ENCODE measurements at places on chromosomes 5 and 9. TPM values are rescaled to one million over a fixed set of nuclear protein-coding genes. Genes with fewer than 3 reads are reported as not detected.

OR1J2 gene
- total RNA-seq: not detected

CATSPER3 gene
- total RNA-seq: 0.39 TPM

NHP2 gene
- total RNA-seq: 151 TPM

GIN1 gene
- total RNA-seq: 8.9 TPM

DNA sequence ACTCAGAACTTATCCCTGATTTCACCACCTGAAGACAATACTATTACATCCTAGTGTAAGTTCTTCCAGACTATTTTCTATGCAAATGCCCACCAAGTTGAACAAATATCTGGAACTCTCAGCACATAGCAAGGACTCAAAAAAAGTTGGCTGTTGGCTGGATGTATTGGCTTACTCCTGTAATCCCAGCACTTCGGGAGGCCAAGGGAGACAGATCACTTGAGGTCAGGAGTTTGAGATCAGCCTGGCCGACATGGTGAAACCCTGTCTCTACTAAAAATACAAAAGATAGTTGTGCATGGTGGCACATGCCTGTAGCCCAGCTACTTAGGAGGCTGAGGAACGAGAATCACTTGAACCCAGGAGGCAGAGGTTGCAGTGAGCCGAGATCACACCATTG lies 15.0 kb upstream of the VPS13A start:
- DNase-seq: no peak
- H3K4me1 ChIP-seq: peaks cover 6% of the 10 kb centered on the region
- H3K36me3 ChIP-seq: no peaks in the 10 kb centered on the region
- no peak overlapping the region for H3K27ac ChIP-seq

DNA sequence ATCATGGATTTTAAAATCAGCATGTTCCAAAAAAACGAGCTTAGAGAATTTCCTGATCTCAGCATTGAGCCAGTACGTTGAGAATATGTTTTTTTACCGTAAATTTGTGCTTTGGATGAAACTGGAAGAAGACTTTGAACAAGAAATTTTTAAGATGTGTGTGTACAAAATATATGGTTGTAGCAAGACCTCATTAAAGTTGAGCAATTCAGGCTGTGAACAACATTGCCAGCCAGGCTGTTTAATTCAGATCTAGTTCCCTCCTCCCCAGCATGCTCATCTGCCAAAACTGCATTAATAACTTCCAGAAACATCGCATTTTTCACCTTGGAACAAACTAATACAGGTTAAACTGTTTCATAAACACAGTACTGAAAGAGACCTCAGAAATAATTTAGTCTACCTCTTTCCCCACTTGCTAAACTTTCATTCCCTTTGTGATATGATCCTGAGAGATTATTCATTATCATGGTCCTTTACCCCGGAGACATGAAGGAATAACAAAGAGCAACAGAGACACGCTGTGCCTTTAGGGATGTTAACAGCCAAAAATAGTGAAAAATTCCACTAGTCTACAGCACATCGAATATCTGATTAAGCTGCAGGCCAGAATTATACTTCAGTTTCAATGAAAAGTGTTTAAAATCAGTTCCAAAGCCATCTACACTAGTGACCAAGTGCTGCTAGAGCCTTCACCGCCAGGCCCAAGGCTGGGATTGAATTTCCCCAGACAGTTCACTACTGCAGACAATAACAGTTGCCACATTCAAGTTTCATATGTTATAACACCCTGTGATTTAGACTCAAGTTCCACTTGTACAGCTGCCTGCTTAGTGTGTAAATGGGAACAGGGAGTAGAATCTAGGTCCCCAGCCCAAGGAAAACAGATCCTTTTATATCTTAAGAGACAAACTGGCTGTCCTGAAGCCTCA lies 89.6 kb downstream of the EFNA5 start:
- H3K4me3 ChIP-seq: no peak overlapping the region
- H3K27ac ChIP-seq: peak overlapping the region; percentile 41
- H3K36me3 ChIP-seq: no peaks in the 10 kb centered on the region
- H3K4me1 ChIP-seq: peaks cover 34% of the 10 kb centered on the region

DNA sequence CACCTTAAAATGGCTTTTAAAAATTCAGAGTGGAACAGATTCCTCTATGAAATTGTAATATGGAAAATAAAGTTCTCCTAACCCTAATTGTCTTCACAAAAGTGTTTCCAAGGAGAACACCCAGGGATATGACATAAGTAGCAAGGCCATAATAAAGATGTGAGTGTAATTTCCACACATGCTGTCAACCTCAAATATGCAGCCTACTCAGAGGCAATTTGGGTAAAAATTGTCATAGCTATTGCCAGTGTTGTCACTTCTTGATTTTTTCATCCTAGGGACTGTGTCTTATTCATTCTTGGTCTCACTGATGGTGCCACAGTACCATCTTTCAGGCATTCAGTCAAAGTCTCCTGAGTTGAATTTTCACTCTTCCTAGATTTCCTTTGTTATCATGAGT lies 100.3 kb downstream of the PPP2R2B start:
- no peak overlapping the region for H3K4me3 ChIP-seq
- no peak for DNase-seq
- no peak overlapping the region for H3K27ac ChIP-seq

- H3K4me3 ChIP-seq: no peak overlapping the region
- H3K27ac ChIP-seq: no peak overlapping the region
- H3K27me3 ChIP-seq: no peaks in the 10 kb centered on the region
Observed at GRCh38 chr5:113031104-113031503, 54.5 kb downstream of the DCP2 start.

GRCh38 chr5:80059354-80059980 lies 24.3 kb downstream of the THBS4 start:
- no peak overlapping the region for H3K27ac ChIP-seq
- H3K4me1 ChIP-seq: no peaks in the 10 kb centered on the region

DNA sequence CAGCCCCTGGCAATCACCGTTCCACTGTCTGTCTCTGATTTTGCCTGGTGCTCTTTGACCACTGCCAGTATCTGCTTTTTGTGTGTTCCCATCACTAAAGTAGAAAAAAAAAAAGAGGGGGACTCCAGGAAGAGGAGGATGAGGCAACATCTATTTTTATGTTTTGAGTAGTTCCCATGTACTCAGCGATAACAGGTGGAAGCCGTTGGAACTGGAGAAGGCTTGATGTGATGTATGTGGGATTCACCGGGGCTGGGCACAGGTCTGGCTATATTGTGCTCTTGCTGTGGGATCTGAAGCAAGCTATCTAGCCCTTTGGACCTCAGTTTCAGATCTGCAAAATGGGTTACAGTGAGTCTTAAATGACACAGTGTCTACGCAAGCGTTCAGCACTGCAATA lies 104.9 kb downstream of the SLIT3 start:
- no peak overlapping the region for H3K4me3 ChIP-seq
- no peak overlapping the region for H3K27ac ChIP-seq
- H3K27me3 ChIP-seq: no peaks in the 10 kb centered on the region
- peaks cover 24% of the 10 kb centered on the region for H3K4me1 ChIP-seq

GRCh38 chr5:18179579-18179978 lies 545.3 kb downstream of the TAF11L14 start:
- H3K27me3 ChIP-seq: no peaks in the 10 kb centered on the region
- H3K4me3 ChIP-seq: no peak overlapping the region
- no peak overlapping the region for H3K27ac ChIP-seq
- no peaks in the 10 kb centered on the region for H3K36me3 ChIP-seq
- no peaks in the 10 kb centered on the region for H3K4me1 ChIP-seq

- H3K4me1 ChIP-seq: no peaks in the 10 kb centered on the region
- H3K36me3 ChIP-seq: no peaks in the 10 kb centered on the region
- H3K27ac ChIP-seq: no peak overlapping the region
Observed at GRCh38 chr5:162911873-162912272, 525.5 kb upstream of the CCNG1 start.

DNA sequence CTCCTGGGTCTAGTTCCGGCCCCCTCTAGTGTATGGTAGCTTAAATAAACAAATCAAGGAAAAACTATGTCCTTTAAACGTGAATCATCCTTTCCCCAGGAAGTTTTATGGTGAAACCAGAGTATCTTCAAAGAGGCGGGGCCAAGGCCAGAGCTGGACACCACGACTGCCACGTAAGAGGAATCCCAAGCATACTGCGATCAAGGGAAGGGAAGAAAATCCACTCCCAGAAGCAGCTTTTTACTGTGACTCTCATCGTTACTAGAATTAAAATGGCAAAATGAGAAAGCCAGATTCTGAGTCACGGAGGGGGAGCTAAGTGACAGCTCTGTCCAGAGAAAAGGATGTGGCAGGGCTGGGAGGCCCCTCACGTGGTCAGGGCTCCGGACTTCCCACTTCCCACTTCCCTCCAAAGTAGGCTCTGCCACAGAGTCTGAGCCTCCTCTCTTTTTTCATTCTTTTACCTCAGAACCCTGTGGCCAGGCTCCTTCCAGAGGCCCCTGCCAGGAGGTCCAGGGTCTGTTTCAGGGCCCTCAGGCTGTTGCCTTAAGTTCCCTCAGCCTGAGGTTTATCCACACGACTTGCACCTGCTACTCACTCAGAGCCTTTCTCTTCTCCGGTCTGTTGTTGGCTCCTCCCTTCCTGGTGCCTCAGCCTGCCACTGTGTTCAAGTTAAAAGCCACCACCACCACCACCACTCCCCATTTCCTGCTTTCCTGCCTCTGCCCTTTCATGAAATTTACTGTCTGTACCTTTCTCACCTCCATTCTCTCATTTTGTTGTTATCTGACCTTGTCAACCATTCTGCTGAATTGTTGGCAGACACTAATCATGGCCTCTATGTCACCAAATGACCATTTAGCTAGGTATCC lies 1.4 kb upstream of the GLRX start:
- H3K27me3 ChIP-seq: no peaks in the 10 kb centered on the region
- H3K36me3 ChIP-seq: peaks cover 4% of the 10 kb centered on the region
- H3K4me3 ChIP-seq: no peak overlapping the region
- no peaks in the 10 kb centered on the region for H3K4me1 ChIP-seq
- H3K27ac ChIP-seq: peak overlapping the region; percentile 91
- DNase-seq: peak; percentile 87

Data from right atrium auricular region (tissue), 2 donors.